ENCODE measurements at places on chromosomes 16 and 17.
A peak's percentile ranks its signal among the peaks of the same experiment; 100 is the strongest.

DNA sequence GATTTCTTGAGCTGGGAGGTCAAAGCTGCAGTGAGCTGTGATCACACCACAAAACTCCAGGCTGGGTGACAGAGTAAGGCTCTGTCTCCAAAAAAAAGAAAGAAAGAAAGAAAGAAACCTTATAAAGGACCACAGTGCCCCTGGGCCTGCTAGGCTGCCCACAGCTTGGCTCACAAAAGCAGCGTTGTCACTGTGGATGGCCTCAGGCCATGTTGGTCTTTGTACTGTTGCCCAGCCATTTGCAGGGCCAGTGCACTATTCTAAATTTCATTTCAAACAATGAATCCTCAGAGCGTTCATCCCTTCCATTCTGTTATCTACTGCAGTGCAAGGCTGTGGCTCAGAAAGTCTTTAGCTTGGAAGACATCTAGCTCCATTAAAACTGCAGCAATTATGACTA, 208.4 kb downstream of the SLC39A11 start:
- DNase-seq = no peak

DNA sequence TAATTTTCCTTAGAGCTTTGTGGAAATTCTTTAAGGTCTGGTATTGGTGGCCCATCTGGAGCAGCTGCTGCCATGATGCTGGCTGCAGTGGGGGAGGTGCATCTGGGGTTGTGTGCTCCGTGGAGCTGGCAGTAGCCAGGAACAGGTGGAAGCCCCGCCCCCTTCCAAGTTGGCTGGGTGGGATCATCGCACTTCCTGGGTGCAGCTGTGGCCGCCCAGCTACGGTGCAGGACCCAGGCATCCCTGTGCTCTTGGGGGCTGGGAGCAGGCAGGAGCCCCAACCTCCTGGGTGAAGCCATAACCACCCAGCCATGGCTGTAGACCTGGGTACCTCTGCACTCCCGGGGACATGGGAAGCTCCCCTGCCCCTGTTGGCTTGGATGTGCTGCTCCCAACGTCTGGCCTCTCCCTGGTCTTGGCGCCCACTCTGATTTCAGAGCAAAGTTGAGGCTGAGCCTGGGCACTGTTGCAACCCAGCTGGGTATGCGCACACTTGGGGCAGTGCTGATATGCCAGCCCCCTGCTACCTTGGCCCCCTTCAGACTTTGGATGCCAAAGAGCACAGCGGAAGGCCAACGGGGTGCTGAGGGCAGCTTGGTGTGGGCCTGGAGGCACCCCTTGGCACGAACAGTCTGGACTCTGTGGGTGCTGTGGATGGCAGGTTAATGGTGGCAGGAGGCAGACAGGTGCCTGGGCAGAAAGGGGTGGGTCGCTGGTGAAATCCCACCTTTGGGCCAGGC, 145.2 kb downstream of the MYO1D start:
- no peak for DNase-seq

DNA sequence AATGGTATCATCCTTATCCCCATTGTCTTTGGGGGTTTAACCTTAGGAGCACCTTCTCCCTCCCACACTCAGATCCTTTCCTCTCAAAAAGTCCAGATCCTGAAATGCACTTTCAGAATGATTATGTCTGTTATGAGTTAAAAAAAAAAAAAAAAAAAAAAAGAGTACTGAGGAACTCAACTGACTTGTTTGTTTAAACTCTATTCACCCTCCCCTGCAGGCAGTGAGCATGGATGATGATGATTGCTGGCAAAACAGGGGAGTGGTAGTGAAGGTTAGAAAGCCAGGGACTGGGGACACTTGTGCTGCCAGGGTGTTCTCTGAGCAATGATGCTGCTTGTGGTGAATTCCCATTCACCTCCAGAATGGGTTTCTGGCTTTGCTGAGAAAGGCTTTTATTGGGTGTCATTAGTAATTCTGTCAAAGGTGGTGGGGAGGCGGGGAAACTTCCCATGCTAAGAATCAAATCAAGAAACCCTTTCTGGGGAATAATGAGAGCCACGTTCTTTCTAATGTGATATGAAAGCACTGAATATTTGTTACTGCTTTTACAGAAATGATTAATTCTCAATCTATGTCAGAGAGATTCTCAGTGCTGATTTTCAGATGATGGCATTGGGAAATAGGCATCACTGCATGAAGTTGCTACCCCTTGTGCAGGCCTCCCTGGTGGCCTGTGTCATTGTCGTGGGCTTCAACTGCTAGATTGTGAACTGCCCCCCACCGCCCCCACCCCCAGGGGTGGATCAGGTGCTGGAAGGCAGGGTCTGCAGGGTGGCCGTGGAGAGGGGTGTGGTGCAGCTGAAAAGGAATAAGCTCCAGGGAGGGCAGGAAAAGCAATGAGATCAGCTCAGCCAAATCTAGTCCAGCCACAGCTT, 14.1 kb downstream of the CCL4 start:
- DNase-seq = no peak

- no peak for DNase-seq
Observed at GRCh38 chr16:10868596-10869469, 8.2 kb upstream of the CIITA start.

- DNase-seq = no peak
Observed at GRCh38 chr17:59433586-59433985, 102.1 kb downstream of the YPEL2 start.

DNA sequence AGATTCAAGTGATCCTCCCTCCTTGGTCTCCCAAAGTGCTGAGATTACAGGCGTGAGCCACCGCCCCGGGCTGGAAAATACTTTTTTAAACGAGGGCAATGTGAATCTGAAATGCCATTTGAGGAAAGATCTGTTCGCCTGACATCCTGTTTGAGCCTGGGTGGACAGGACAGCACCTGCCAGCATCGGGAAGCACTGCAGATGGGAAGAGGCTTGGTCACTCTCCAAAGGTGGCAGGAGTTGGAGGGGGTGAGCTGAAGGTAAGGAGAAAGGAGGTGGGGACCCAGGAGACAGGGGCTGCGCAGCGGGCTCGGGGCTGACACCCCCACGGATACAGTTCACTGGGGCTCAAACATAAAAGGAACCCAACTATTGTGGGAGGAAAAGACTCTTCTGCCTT, 3.9 kb upstream of the BIRC5 start:
- DNase-seq = no peak

DNA sequence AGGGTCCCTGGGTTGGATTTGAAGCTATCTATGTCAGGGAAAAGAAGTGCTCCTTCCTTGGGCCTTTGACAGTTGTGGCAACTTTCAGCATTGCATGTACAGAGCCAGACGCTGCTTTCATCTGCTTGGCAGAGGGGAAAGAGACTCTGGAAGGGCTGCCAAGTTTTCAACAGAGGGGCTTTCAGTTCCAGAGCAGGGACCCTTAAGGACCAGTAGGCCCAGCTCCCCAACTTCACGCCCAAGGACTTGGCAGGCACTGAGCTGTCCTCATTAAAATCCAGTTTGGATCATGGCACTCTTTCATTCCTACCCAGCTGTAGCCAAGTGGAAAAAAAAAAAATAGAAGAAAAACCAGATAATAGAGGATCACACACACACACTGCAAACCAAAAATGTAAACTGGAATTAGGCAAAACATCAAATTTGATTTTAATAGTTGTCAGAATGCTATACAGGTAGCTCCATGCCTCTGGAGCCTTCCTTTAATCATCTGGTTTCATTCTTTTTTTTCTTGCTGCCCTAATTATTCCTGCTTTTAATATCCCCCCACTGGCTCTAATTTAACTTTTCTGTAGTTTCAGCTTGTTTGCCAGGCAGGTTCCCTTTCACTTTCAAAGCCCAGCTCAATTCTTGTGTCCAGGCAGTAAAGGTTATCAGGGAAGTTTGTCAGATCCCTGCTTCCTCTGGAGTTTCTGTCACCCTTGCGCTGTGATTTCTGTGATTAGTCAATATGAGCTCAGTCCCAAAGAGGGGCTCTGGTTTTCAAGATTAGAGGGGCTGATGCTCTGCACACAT, 702.6 kb upstream of the CDH8 start:
- no peak for DNase-seq

DNA sequence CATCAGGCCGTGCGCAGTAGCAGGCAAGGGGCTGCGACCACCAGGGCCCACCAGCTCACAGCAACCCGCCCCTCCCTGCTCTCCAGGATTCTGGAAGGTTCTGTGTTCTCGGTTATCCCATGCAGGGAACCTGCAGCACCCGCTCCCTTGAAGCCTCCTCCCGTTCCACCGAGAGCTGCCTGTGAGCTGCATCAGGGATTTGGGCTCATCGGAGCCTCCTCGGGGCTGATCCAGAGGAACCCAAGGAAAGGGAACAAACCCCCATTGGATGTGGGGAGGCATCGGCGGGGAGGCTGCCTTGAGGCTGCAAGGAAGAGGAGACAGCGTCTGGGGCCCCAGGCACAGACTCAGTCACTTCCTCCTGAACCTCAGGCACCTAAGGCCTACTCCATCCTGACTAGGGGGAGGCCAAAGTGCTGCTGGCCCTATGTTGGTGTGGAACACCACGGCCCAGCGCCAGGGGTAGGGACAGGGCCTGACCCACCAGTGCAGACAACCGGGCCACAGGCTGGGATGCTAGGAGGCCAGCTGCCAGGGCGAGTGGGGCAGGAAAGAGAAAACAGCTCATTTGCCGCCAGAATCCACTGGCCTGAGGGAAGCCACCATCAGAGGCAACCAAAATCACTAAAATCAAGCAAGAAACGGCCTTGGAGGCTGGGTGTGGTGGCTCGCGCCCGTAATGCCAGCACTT, 14.4 kb upstream of the LGALS3BP start:
- DNase-seq = no peak

DNA sequence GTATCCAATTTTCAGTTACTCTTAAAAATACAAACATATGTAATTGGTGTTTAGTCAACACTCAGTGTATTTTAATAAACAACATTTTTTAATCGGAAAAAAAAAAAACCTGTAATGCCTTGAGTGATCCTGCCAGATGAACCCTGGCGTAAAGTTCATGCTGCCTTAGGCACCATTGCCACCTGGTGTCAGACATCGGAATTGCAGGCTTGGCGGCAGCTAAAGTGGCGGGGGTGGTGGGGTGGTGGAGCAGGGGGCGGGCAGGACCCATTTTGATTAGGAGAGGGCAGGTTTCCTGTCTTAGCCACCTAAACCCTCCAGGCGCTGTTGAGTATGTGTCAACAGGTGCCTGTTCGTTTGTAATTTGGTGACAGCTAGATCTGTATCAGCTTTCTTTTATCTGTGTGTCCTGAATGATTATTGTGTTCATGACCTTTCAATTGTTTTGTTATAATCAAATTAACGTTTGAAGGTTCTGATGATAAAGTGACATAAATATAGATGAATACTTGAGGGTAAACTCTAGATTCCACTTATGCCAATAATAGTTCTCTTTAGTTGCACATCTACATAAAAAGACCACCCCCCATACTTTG, 588.7 kb downstream of the CDH13 start:
- peak; percentile 9 for DNase-seq

DNA sequence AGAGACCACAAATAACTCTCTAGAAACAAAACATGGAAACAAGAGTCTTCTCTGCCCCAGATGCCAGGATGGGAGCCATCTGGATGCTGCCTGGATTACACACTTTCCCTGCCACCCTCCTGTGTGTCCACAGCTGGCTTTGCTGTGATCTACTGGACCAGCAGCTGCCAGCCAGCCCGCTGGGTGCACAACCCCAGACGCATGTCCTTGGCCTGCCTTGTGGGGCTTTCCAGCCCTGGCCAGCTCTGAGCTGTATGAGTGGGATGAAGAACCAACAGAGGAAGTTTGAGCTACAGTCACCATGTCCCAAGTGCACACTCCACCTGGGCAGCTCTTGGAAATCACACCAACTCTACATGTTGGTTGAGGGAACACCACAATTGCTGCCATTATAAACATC, 57.0 kb upstream of the TNRC6C start:
- no peak for DNase-seq

- no peak for DNase-seq
Observed at GRCh38 chr17:38753071-38753506, 548 bp downstream of the PSMB3 start.

GRCh38 chr17:6521586-6521985, 34.8 kb downstream of the PITPNM3 start:
- DNase-seq = no peak

- no peak for DNase-seq
Observed at GRCh38 chr16:59543641-59544040, 809.5 kb upstream of the GOT2 start.

DNA sequence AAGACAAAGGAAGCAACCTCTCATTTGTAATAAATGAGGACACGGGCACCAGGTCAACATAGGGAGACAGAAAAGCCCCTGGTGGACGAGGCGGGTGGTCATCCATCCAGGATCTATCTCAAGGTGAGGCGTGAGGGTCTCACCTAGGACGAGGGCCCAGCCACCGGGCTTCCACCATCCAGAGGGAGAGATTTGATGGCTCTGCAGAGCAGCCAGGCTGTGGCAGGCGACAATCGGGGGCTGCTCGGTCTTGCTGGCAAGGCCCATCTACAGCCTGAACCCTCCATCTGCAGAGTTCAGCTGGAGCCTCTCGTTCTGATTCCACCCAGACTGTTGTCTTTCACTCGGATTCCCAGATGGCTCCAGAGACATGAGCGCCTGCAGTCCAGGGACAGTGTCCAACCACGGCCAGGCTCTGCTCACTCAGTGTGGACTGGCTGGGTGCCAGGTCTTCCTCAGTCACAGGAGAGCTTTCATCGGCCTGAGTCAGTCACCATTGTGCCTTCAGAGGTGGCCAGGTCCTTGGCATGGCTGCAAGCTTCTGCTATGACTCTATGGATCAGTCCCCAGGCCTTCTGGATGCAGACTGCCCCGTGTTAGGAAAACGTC, 5.9 kb downstream of the LITAFD start:
- DNase-seq = no peak

DNA sequence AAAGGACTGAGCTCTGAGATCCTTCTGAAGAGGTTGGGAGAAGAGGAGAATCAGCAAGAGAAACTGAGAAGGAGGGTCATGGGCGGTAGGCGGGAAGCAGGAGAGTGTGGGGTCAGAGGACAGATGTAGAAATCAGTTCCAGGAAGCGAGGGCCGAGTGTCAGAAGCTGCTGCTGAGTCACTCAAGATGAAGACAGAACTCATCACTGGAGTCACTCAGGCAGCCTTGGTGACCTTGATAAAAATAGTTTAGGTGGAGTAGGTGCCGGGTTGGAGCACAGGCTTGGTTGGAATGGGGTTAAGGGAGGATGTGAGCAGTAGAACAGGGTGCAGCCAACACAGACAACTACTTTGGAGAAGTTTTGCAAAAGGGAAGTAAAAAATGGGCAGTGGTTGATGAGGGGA, 6.1 kb upstream of the ITGAM start:
- DNase-seq = no peak

GRCh38 chr17:9729034-9729650, 62.2 kb downstream of the DHRS7C start:
- no peak for DNase-seq

DNA sequence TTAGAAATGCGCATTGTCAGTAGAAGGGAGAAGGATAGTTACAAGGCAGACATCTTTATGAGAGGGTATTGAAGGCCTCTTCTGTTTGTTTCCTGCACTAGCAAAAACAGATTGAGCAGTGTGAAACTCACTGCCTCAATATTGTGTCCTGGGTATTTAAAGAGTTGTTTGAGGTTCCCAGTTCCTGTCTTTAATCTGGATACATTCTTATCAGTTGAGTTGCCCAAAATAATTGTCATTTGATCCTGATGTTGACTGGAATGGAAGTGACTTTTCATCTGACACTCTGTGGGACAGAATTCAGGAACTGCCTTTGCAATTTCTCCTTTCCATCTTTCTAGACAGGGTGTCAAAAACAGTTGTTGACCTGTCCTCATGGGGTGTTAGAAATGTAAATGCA, 1.7 kb downstream of the ATP6V0A1 start:
- DNase-seq = no peak

- no peak for DNase-seq
Observed at GRCh38 chr17:65287040-65287439, 149.9 kb downstream of the RGS9 start.

Data from stimulated activated CD4-positive, alpha-beta T cell treated with anti-CD3 and anti-CD28 coated beads, Interleukin-15, amount 100 ng/mL, for 1 hour (primary cell).